Glomerular endothelial cell (primary cell): ENCODE measurements at places on chromosomes 2 and 18. TPM values are rescaled to one million over a fixed set of nuclear protein-coding genes. Genes with fewer than 3 reads are reported as not detected.

IL1R1 gene
- total RNA-seq, result 14.6 and 41.1 TPM in 2 replicates

MYO1B gene
- 109 and 232 TPM in 2 replicates for total RNA-seq

NEB gene
- total RNA-seq, result 0.44 and 1.5 TPM in 2 replicates

ATP6V1C2 gene
- total RNA-seq, result not detected in 2 replicates

ARL4C gene
- 30.0 and 56.7 TPM in 2 replicates for total RNA-seq

FNDC4 gene
- total RNA-seq, result 27.5 and 34.3 TPM in 2 replicates

CPO gene
- total RNA-seq, result 0.48 TPM in 1 of 2 replicates, not detected in the other

NGEF gene
- total RNA-seq, result 0.19 and 0.47 TPM in 2 replicates

TUBA4B gene
- total RNA-seq, result not detected in 2 replicates

MARCHF4 gene
- total RNA-seq, result 29.5 and 33.3 TPM in 2 replicates

HSPD1 gene
- 153 and 164 TPM in 2 replicates for total RNA-seq

SIX3 gene
- total RNA-seq, result not detected in 2 replicates

SIGLEC15 gene
- 2.5 and 10.5 TPM in 2 replicates for total RNA-seq

ALPG gene
- not detected in 2 replicates for total RNA-seq

GPR35 gene
- 0.23 and 0.24 TPM in 2 replicates for total RNA-seq

SFT2D3 gene
- total RNA-seq, result 6.7 and 7.3 TPM in 2 replicates

CYP27A1 gene
- 15.8 and 24.0 TPM in 2 replicates for total RNA-seq

ABCG8 gene
- not detected in 2 replicates for total RNA-seq

PLGLB2 gene
- 0.24 and 0.99 TPM in 2 replicates for total RNA-seq

C1QL2 gene
- total RNA-seq, result not detected in 2 replicates

CDH7 gene
- under 0.01 and 0.19 TPM in 2 replicates for total RNA-seq

ALK gene
- total RNA-seq, result not detected in 2 replicates

PPP1R7 gene
- total RNA-seq, result 62.9 and 74.1 TPM in 2 replicates

MOCOS gene
- 1.3 and 1.8 TPM in 2 replicates for total RNA-seq

AP1S3 gene
- total RNA-seq, result 5.9 and 6.7 TPM in 2 replicates

RAB6C gene
- total RNA-seq, result not detected in 2 replicates

PARD3B gene
- 7.7 and 10.3 TPM in 2 replicates for total RNA-seq

NUP35 gene
- total RNA-seq, result 10.9 and 11.1 TPM in 2 replicates

RTP5 gene
- total RNA-seq, result not detected in 2 replicates

SANBR gene
- total RNA-seq, result 8.5 and 16.0 TPM in 2 replicates

CD8B2 gene
- total RNA-seq, result not detected in 2 replicates

PAPOLG gene
- total RNA-seq, result 10.7 and 14.3 TPM in 2 replicates

EPC2 gene
- 9.4 and 16.0 TPM in 2 replicates for total RNA-seq

MDH1B gene
- total RNA-seq, result 0.12 and 0.29 TPM in 2 replicates

FBXO15 gene
- total RNA-seq, result 0.10 and 0.23 TPM in 2 replicates

TM4SF20 gene
- not detected in 2 replicates for total RNA-seq

MRO gene
- total RNA-seq, result not detected in 2 replicates

DYSF gene
- 300 and 435 TPM in 2 replicates for total RNA-seq

TSPYL6 gene
- 0.06 TPM in 1 of 2 replicates, not detected in the other for total RNA-seq

SERPINB3 gene
- total RNA-seq, result not detected in 2 replicates

NPAS2 gene
- total RNA-seq, result 14.7 and 15.8 TPM in 2 replicates

LGALSL gene
- total RNA-seq, result 3.6 and 7.8 TPM in 2 replicates
